Stimulated activated CD4-positive, alpha-beta T cell treated with anti-CD3 and anti-CD28 coated beads, TNF-alpha, amount 100 ng/mL, for 48 hours (primary cell): ENCODE measurements at places on chromosomes 11 and 22.

- DNase-seq: no peak
These were observed 82.5 kb downstream of the NCAM1 start for GRCh38 chr11:113043698-113044097.

DNA sequence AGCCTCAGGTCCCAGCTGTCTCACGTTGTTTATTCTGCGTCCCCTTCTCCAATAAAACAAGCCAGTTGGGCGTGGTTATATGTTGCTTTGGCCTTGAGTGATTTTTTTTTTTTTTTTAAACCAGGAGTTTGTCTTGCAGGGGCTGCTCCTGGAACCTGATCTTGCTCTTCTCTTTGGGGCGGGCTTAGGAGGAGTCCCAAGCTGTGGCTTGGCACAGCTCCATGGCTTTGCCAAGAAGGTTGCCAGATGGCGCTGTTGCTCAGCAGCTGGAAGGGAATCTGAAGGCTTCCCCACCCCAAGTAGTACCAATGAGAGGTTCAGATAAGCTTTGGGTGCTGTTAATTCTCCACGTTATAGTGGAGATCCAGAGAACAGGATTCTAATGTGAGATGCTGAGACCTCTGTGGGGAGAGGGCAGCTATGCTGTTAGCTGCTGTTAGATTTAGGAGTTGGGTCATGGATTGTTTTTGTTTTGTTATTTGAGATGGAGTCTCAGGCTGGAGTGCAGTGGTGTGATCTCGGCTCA lies 2.0 kb upstream of the FERMT3 start:
- no peak for DNase-seq

- no peak for DNase-seq
These were observed 49.6 kb downstream of the NUP98 start for GRCh38 chr11:3747704-3748103.

GRCh38 chr11:69660001-69660500 lies 15.1 kb downstream of the LTO1 start:
- DNase-seq: no peak

GRCh38 chr11:73983741-73984538 lies 1.3 kb upstream of the UCP2 start:
- no peak for DNase-seq

GRCh38 chr11:69368119-69368880 lies 74.3 kb downstream of the MYEOV start:
- no peak for DNase-seq

GRCh38 chr11:82315093-82315492 lies 418.6 kb downstream of the FAM181B start:
- no peak for DNase-seq

DNA sequence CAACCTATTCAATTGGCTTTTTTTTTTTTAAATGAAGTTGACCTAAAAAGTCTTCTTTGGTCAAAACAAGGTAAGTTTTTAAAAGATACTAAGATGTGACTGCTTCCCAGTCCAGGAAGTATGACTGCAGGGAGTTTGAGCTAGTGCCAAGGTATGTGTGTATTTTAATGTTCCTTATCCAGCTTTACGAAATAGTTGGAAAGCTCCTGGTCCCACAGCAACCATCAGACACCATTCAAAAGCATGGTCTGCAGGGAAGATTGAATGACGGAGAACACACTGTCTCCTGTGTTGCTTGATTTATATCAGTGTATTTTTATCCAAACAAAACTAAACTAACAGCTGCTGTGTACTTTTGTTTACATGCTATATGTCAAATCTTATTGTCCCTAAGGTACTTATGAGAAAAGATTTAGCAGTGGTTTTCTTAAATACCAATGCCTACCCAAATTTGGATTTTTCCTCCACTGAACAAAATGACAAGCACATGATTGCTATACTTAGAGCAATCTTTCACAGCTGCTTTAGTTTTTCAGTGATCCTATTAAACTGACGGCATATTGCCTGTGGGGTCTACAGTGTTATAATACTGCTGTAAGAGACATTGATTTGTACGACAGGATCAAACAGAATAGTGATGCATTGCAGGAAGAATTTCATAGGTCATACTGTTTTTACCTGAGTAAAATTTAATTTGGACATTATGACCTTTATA lies 122.9 kb downstream of the DCDC1 start:
- DNase-seq: no peak

- no peak for DNase-seq
These were observed 5.1 kb upstream of the APLP2 start for GRCh38 chr11:130064596-130064995.

- DNase-seq: no peak
These were observed 80.9 kb downstream of the INSC start for GRCh38 chr11:15195454-15196200.

DNA sequence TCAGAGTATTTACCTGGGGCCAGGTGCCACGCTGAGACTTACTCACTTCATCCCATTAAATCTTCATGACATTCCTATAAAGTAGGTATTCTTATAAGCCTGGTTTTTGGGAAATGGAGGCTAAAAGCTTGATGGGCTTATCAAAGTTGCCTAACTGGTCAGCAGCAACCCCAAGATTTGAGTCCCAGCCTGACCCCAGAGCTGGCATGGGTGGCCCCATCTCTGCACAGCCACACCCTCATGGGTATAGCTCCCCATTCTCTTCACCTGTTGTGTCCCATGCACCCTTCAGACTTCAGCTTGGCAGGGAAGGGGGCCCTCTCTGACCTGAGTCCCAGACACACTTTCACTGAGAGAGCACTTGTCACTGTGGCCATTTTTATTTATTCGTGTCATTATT lies 37.4 kb upstream of the TP53I11 start:
- no peak for DNase-seq

- no peak for DNase-seq
These were observed 28.0 kb downstream of the USP35 start for GRCh38 chr11:78216571-78217287.

DNA sequence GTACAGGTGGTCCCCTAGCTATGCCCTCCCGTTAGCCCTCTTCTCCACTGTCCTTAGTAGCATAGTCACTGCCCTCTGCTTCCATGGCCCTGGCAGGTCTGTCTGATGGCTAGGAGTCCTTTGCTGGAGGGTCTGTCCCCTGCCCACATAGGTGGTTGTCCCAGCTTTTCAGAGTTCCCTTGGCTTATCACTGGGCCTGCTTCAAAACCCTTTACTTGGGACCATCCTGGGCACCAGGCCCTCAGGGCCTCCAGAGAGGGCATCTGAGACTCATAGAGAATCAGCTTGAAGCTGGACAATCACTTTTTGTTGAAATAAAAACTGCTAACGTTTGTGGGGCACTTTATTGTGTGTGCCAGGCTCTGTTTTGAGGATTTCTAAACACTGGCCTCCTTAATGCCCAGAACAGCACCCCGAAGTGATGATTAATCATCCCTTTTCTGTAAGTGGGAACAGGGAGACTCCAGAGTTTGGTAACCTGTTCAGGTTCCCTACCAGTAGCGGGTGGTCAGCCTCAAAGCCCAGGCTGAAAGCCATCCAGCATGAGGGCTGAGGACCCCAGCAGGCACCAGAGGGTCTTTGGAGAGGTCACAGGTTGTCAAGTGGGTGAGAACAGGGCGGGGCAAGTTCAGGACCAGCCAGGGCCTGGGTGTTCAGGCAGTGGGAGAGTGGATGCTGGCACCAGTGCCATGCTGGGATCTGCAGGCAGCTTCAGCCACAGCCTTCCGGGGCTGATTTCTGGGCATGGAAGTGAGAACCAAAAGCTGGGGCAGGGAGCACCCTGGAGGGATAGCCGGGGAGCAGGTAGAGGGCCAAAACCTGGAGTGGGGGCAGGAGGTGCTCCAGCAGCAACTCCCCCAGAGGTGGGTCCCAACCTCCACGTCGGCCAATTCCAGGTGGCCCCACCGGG lies 495 bp upstream of the KCNK4 start:
- DNase-seq: no peak

- no peak for DNase-seq
These were observed 4.7 kb downstream of the KCNE3 start for GRCh38 chr11:74462631-74463030.

DNA sequence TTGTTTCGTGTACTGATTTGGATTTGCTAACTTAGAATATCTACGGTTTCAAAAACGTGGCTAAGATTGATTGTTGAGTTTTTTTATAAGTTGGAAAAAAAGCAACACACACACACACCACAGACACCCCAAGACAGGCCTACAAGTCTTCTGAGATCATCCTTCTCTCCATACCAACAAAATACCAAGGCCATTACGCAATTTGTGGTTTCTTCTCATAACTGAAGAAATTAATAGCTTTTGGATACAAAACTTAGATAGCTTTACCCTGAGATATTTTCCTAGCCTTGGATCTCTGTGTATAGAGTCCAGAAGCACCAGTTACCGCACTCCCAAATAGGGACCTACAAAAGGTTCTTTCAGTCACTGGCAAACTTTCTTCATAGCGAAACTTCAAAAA lies 113.6 kb downstream of the SIK3 start:
- no peak for DNase-seq

GRCh38 chr11:1053121-1053901 lies 16.8 kb upstream of the MUC6 start:
- no peak for DNase-seq

DNA sequence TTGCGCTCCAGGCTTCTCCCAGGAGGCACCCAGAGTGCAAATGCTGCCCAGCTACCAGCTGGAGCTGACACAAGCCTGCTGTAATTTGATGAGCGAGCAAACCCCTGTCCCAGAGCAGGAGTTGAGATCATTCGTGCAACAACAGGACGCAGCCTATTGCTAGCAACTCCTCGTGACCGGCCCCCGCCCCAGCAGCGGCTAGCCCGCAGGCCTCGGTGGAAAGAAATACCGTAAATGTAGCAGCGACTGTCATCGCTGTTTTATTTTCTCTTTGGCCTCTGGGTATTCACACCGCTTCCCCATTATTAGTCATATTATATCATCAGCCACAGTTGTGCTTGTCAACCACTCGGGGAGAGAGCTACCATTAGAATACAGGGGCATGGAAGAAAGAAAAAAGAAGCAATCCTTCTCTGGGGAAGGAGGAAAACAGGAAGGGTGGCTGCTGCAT lies 59.2 kb upstream of the ATXN10 start:
- no peak for DNase-seq

GRCh38 chr11:28763151-28763550 lies 655.0 kb downstream of the METTL15 start:
- no peak for DNase-seq

- DNase-seq: no peak
These were observed 27.1 kb downstream of the SDHD start for GRCh38 chr11:112113539-112114457.

- DNase-seq: no peak
These were observed 577 bp upstream of the DKK3 start for GRCh38 chr11:12008790-12009616.

- no peak for DNase-seq
These were observed 42.6 kb downstream of the SLC35F2 start for GRCh38 chr11:107816028-107816427.

DNA sequence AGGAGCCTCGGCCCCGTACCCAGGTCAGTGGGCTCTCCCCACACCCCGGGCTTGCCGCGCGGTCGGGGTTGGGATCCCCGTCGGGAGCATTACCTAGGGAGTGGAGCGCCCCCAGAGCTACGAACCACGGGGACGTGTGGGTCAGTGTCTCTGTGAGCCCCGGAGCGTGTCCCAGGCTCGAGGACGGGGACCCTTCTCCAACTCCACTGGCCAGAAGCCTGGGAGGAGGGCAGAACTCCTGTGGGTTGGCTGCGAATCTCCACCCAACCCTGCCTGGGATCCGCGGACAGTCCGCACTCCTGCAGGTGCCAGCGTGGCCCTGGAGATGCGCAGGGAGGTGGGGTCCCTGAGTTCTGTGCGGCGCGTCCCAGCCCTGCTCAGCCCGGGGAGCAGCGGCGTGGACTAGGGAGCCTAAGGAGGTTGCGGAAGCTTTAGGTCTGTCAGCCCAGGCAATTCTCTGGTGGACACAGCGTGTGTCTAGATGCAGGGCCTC lies 346 bp downstream of the PPFIBP2 start:
- DNase-seq: no peak

DNA sequence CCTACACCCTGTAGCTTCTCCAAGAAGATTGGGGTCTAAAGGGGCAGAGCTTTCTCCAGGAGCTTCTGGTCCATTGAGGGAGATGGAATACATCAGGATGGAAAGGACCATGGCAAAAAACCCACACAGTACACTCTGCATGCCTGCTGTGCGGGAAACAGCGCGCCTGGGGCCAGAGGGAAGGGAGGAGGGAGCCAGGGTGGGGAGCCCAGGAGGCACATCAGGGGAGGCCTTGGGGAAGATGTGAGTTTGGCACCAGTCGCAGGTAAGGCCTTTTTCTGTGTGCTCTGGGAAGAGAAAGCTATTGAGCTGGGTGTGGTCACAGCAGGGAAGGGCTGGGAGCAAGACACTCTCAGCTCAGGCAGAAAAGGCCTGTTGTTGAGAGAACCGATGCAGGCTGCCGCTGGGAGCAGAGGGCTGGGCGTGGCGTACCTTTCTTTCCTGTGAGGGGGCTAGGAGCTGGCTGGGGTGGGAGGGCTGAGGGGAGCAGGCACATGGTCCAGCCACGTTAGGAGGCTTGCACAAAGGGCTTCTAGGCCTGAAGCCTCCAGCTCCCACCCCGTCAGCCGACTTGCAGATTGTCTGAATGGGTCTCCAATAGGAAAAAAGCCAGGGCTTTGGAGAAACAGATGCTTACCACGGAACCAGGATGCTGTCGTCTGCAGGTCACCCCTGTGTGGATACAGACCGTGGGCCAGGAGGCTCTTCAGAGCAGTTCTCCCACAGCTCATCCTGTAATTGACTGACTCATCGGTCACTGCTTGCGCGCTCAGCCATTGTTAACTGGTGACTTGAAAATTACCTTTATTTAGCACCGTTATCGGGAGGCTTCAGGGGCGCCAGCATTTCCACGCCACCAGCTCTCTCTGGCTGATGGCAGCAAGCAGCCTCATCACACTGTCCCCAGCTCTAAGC lies 237.3 kb downstream of the ST3GAL4 start:
- DNase-seq: no peak

DNA sequence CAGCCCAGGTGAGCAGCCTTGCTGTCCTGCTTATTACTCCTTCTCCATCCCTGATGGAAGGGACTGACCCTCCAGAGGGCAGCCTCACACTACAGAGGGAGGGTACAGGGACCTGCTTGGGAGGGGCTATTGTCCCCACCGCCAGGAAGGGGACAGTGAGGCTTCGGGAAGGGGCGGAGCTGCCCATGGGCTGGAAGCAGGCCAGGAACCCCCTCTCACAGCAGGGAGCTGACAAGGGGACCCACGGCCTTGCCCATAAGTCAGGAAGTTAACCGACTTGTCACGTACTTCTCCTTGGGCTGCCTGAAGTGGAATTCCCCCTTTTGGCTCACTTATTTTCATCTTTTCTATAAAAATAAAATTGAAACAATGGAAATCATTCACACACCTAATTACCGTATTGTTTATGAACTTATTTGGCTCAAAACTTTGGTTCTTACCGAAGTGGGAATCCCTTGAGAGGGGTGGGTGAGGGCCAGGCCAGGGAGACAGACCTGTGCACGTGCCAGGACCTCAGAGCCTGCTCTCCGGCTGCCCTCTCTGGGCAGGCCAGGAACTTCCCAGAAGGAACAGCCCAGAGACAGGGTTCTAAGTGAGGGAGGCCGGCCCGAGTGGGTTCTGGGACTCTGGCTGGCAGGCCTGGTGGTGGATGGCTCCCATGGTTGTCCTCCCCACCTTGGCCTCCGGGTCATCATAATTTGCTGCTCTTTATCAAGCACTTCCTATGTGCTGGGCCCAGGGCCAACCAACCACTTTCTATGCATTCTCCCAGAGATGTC lies 5.8 kb downstream of the MGAT3 start:
- no peak for DNase-seq
